ENCODE measurements at places on chromosomes 4 and X.

DNA sequence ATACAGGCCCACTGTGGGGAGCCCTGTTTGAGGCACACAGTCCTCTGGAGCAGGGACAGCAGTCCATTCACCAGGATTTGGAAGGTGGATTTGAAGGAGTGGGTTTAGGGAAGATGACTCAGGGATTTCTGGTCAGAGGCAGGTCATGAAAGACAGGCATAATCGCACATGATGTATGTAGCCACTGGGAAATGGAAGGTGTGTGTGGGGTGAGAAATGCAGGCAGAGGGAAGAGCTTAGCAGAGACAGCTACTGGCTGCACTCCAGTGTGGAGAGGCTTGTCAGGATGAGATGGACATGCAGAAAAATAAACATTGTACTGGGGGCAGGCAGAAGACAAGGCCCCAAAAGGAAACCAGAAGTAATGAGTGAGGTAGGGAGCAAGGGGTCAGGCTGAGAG, 85.2 kb upstream of the STS start:
- DNase-seq: peak; percentile 57

DNA sequence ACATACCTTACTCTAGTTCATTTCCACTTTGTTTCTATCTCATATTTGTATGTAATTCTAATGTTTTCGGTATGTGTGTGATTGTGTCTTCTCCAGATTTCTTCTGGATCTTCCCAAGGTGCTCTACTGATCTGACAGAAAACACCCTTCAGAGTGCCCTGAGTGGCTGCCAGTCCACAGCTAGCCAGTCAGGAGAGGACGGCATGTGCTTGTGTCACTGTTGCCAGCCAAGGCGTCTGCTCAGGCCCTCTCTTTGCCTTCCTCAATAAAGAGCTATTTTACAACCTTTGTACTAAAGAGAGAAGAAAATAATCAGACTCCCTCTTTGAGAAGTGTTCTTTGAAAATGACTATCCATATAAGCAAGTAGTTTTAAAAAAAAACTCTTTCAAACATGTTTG, 29.0 kb downstream of the CD99L2 start:
- DNase-seq: no peak

- no peak for DNase-seq
Observed at GRCh38 chrX:2192584-2193272, 308.0 kb downstream of the DHRSX start.

DNA sequence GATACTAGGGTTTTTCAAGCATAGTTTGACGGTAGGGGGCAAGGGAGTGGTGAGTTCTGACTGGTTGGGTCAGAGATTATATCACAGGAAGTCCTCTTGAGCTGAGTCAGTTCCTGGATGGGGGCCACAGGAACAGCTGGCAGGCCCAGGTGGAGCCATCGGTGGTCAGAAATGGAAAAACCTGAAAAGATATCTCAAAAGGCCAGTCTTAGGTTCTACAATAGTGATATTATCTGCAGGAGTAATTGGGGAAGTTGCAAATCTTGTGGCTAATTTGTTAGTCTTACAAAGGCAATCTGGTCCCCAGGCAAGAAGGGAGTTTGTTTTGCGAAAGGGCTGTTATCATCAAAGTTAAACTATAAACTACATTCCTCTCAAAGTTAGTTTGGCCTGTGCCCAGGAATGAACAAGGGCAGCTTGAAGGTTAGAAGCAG, 159.3 kb downstream of the PTCHD1 start:
- DNase-seq: peak; percentile 29

DNA sequence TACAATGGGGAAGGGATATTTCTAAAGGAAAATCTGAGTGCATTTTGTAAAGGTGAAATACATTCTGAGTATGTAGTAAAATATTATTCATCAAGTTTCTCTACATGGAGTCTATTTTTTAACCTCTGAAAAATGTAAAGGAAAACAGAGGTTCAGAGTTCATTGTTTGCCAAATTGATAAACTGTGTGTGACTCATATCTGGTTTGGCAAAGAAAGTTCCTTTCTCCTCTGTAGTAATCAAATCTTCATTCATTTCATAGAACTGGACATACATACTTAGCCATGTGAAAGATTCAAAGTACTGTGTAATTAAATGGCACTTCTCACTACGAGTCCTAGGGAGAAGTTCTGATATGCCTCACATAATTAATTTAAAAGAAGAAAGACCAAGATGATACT, 61.6 kb downstream of the HPGD start:
- no peak for DNase-seq

GRCh38 chrX:134241960-134242619, 5.1 kb downstream of the CCDC160 start:
- DNase-seq: no peak

DNA sequence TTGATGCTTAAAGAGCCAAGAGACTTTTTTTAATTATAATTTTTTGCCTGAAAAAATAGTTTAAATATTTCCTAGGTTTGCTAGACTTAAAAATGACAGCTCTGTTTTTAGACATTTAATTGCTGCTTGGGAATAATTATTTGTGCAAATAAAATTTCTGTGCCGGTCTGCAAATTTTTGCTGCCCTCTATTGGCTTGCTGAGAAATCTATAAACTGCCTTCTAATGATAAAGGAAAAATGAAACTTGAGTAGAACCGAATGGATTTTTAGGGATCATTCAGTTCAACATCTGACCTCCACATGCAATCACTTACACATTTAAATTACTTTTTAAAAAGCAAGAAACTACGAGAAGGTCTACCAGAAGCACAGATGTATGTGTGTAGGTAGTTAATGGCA, 434.0 kb downstream of the FAM133A start:
- no peak for DNase-seq

GRCh38 chrX:148649145-148649795, 148.9 kb downstream of the AFF2 start:
- DNase-seq: no peak

DNA sequence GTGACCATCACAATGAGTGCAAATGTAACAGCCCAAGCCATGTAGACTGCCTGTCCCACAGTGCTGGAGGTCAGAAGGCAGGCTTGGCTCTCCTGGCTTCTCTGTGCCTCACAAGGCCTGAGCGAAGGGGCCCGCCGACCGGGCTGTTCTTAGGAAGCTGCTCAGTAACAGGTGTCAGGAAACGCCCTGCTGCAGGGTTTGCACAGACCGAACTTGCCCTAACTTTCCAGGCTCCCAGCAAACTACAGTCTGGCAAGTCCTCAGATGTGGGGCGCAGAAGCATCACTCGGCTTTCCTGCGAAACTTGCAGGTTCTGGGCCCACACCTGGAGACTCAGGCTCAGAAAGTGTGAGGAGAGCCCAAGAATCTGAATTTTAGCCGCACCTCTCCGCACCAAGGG, 87.6 kb downstream of the CRMP1 start:
- DNase-seq: no peak

- no peak for DNase-seq
Observed at GRCh38 chr4:62881901-62882300, 1527.3 kb downstream of the TECRL start.

DNA sequence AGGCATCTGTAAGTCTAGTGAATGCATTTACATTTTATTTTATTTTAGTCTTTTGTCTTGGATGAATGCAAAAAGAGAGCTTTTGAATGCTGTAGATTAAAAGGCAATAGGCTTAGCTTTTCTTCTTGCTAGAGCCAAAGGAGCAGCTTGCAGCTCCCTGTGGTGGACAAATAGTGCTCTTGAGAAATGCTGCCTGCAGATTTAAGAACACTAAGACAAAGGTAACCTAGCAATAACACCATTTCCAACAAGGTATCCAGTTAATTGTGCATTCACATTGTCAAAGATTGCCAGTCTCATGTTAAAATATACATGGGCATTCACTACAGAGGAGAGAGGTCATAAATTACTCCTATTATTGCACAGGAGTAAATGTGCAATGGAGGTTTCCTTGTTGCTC, 859.2 kb upstream of the PRKX start:
- no peak for DNase-seq

GRCh38 chr4:85650908-85651307, 176.0 kb downstream of the ARHGAP24 start:
- no peak for DNase-seq

GRCh38 chr4:173139561-173139960, 29.1 kb upstream of the GALNT7 start:
- DNase-seq: no peak

- no peak for DNase-seq
Observed at GRCh38 chr4:129240816-129241215, 144.9 kb downstream of the C4orf33 start.

DNA sequence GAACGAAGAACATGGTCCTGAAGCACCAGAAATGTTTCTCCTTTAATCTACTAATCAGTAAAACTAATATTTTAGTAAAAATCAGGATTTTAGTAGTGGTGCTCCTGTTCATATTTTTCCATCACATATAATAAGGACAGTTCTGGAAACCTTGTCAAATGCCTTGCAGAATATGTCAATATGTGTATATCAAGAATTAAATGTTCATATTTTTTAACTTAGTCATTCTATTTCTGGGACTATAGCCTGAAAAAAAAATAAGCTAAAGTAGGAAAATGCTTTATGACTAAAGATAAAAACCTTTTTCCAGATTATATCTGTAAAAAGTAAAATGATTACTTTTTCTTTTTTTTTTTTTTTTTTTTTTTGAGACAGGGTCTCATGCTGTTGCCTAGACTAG, 65.1 kb downstream of the MAB21L2 start:
- peak; percentile 44 for DNase-seq

DNA sequence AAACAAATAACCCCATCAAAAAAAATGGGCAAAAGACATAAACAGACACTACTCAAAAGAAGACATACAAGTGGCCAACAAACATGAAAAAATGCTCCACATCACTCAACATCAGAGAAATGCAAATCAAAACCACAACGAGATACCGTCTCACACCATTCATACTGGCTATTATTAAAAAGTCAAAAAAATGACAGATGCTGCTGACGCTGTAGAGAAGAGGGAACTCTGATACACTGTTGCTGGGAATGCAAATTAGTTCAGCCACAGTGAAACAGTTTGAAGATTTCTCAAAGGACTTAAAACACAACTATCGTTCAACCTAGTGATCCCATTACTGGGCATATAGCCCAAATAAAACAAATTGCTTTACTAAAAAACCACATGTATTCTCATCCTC, 671.2 kb upstream of the FTHL17 start:
- DNase-seq: no peak

- peak; percentile 1 for DNase-seq
Observed at GRCh38 chrX:85611926-85612325, 232.5 kb upstream of the POF1B start.

GRCh38 chr4:577499-578450, 1.7 kb upstream of the TMEM271 start:
- DNase-seq: peak; percentile 56

GRCh38 chr4:27217261-27217769, 356.7 kb downstream of the STIM2 start:
- DNase-seq: peak; percentile 89

GRCh38 chr4:80412322-80412721, 76.8 kb downstream of the CFAP299 start:
- DNase-seq: no peak

GRCh38 chr4:153637201-153637600, 46.9 kb upstream of the TLR2 start:
- DNase-seq: no peak

Measured in EH (cell line).